HL-60 (cell line): ENCODE measurements at places on chromosomes 3 and 15.

DNA sequence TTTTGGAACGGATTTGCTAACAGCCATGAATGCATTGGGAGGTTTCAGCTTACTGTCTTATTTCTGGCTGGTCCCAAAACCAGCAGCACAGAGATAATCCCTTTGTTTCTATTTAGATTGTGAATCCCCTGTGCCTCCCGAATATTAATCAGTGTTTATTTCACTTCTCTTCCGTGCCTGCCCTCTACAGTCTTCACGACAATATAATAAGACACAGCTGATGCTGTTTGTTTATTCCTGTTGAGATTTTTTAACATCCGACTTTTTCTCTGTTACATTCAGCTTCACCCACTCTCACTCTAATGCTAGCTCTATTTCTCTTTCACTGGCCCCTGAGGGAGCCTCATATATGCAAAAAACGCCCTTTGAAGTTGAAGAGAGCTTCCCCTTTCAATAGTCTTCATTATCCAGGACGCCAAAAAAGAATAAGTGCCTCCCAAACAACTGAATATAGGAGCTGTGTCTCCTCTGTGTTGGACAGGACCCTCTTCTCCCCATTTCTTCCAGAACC lies 995.3 kb downstream of the ROBO2 start:
- no peak for DNase-seq

- no peak for DNase-seq
Measured at GRCh38 chr3:140610544-140610943, 67.3 kb upstream of the TRIM42 start.

DNA sequence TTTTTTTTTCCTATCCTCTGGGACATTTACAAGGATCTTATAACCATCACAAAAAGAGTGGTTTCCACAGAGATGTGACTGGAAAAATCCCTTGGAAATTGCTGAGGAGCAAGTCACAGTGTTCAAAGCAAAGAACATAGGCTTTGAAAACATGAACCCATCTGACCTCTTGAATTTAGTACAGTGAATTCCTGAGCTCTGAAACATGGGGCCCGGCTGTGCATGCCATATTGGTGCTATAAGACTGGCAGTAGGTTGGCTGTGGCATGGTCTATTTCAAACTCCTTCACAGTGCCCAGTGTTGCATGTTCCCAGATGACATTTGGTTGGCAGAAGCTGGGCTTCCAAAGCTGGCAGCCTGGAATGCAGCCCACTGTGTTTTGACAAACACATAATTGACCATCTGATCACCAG lies 202.2 kb downstream of the TIGIT start:
- no peak for DNase-seq

- DNase-seq, result no peak
Measured at GRCh38 chr15:38454696-38455090, 766 bp downstream of the FAM98B start.
